ENCODE measurements at places on chromosomes 1 and 21.

- DNase-seq: no peak
Observed at GRCh38 chr1:218336328-218336727, 8.8 kb upstream of the TGFB2 start.

DNA sequence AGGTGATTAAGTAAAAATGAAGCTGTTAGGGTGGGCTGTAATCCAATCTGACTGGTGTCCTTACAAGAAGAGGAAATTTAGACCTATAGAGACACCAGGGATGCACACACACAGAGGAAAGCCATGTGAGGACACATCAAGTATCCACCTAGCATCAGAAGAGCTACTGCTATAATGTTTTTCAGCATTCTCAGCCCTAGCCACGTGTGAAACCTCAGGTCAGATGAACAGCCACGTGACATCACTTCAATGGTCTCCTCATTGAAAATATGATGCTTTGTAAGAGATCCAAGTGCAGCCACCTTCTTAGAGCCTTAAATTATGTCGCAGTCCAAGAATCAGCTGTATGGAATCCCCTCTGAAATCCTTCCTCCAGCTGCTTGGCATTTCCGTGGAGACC, 65.1 kb downstream of the C1orf87 start:
- no peak for DNase-seq

- DNase-seq: no peak
Observed at GRCh38 chr1:224226849-224227502, 43.9 kb downstream of the DEGS1 start.

- no peak for DNase-seq
Observed at GRCh38 chr1:151537112-151537511, 3.0 kb upstream of the TUFT1 start.

- peak; percentile 30 for DNase-seq
Observed at GRCh38 chr1:210584439-210585113, 255.9 kb downstream of the HHAT start.

DNA sequence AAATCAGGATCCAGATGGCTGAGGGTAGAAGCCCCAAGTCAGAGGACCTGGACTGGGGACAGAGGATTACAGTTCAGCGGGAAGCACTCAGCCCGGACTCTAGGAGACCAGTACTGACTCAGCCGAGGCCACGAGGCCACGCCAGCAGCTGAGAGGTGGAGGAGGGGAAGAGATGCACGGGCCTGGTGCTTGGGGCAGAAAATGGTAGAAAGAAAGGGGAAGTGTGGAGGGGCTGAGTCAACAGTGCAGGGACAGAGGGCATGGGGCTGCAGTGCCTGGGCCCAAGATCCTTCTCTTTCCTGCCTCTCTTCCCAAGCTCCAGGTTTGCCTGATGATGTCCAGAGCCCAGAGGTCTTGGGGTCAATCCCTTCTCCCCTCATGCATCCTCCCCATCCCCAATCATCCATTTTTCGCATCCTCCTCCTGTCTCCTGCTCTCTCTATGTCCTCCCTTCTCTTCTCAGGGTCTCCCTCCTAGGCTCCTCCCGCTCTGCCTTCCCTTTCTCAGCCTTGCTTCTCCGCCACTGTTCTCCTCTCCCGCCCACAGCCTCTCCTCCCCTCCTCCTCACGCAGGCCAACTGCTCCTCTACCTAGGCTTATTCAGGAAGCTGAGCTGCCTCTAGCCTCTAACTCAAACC, 7.7 kb downstream of the ARHGEF2 start:
- no peak for DNase-seq

GRCh38 chr1:112267929-112268328, 128.1 kb upstream of the CTTNBP2NL start:
- DNase-seq: no peak

GRCh38 chr21:25572861-25573310, 34.4 kb downstream of the MRPL39 start:
- DNase-seq: no peak

- DNase-seq: no peak
Observed at GRCh38 chr1:203663821-203664220, 37.2 kb downstream of the ATP2B4 start.

DNA sequence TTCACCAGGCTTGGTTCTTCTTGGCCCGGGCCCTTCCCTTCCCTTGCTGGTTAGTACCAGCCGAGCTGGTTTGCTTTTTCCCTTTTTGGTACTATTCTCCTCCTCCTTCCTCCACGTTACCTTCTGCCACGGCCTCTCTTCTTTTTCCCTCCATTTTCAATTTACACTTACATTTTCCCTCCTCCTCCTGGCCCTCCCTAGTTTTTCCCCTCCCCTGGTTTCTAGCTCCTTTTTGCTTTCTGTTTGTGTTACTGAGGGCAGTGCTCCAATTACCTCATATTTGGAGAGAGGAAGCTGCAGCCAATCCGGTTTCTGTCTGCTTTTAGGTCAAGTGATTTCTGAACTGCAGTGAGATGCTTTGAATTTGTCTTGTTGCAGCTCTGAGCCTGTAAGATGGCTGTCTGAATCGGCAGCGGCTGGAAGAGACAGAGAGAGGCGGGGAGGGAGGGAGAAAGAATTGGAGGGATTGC, 63.7 kb downstream of the MACF1 start:
- DNase-seq: no peak

GRCh38 chr1:27342778-27343638, 1.2 kb downstream of the SYTL1 start:
- DNase-seq: peak; percentile 81

- no peak for DNase-seq
Observed at GRCh38 chr21:46254208-46254975, 25.8 kb upstream of the LSS start.

DNA sequence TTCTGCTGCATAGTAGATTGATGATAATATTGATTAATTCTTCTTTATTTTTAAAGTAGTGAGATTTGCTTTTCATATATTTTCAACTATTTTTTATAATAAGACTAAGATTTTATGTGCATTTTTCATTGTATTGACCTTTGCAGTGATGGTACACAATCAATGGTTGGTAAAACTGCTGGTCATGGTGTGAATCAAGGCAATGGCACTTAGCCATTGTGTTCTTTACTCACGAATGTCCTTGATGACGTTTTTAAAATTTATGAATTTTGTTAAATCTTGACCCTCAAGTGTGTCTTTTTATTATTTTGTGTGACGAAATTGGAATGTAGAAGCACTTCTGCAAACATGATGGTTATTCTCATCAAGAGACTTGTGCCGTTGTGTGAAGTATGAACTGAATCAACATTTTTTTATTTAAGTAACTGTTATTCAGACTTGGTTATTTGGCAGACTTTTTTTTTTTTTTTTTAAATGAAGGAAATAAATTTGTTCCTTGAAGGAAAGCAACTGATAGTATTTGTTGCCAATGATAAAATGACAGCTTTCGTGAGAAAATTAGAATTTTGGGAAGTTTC, 22.6 kb downstream of the CDC73 start:
- no peak for DNase-seq

- DNase-seq: no peak
Observed at GRCh38 chr1:41541592-41541952, 57.1 kb upstream of the EDN2 start.

DNA sequence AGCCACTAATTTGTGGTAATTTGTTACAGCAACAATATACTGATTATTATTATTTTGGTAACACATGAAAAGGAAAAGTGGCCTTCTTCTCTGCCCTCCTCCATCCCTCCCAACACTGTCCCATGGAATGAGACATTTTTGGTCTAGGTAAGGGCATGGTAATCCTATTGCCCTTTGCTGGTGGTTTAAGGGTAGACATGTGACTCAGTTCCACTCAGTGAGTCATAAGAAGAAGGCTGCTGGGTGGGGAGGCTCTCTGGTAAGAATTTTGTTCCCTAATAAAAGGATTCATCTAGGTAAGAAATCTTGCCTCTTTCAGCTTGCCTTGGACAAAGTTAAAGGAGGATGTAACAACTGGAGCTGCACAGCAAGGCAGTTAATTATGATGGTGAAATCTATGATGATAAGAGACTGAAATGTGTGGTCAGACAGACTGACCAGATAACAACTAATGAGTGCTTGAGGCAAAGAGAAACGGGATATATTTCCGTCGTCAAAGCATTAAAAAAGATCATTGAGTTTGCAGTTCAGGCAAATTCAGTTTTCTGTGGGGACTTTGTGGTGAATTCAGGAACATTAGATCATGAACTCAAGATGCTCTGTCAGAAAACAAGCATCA, 232.0 kb upstream of the KCNK2 start:
- DNase-seq: no peak

DNA sequence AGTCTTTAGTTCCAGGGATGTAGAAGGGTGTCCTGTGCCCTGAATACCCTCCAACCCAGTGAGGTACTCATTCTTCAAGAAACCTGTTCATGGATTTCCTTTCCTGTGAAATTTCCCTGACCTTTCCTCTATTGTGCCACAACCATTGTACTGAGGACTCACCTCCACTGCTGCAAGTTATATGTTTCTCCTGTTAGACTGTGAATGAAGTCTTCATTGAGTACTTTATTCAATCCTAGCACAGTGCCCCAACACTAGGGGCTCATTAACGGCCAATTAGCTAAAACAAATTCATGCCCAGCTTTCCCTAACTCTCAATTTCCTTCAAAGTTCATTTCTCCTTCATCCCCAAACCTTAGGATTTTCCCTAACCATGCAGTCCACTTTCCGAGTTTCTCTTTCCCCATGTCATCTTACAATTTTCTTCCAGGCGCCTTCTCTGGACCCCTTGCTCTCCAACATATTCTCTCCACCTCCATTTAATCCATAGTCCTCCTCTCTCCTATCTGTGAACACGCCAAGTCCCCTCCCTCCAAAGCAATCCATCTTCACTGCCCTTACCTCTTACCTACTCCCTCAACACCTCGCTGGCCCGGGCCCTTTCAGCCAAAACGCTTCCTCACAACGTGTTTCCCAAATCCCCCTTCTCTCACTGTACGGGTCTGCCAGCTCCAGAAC, 1.3 kb downstream of the TRIM33 start:
- DNase-seq: no peak
